ENCODE measurements at places on chromosomes 5 and 9.
A peak's percentile ranks its signal among the peaks of the same experiment; 100 is the strongest.

DNA sequence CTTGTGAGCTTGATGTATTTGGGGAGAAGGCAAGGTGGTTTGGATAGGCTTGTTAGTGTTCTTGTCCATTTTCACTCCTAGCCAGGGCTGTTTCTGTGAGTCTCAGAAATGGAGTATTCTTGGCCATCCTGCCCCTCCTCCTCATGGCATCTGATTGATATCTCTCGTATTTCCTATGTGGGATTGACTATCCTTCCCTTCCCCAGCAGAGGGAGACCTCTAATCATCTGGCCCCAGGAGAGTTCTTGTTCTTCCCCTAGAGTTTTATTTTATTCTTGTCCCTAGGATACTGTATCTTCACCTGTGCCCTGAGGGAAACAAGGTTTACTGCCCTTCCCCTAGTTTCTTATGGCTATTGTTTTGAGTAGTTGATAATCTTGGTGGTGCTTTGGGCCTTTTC, 114.4 kb downstream of the VPS13A start:
- DNase-seq, result no peak

GRCh38 chr5:144048259-144048856, 122.1 kb downstream of the YIPF5 start:
- DNase-seq, result no peak

- DNase-seq, result no peak
Measured at GRCh38 chr9:16615451-16615850, 255.0 kb downstream of the BNC2 start.

- no peak for DNase-seq
Measured at GRCh38 chr5:72291601-72292000, 28.4 kb downstream of the MRPS27 start.

DNA sequence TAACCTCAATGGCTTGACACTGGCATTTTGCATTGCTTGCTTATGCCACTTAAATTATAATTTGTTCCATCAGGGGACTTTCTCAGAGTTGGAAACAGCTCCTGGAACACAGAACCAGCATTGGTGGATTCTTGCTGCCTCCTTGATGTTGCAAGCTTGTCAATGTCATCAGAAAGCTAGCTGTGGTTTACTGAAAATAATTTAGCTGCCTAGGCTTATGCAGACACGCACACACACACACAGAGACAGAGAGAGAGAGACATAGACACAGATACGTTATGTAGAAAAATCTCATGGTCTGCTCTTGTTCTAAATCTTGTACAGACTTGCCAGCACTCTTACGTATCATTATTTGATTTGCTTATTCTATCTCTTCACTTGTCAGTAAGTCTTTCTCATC, 78.0 kb downstream of the HMHB1 start:
- no peak for DNase-seq

GRCh38 chr5:20020247-20020646, 32.2 kb upstream of the CDH18 start:
- DNase-seq, result no peak

- peak; percentile 16 for DNase-seq
Measured at GRCh38 chr5:133754575-133755169, 142.3 kb upstream of the FSTL4 start.

DNA sequence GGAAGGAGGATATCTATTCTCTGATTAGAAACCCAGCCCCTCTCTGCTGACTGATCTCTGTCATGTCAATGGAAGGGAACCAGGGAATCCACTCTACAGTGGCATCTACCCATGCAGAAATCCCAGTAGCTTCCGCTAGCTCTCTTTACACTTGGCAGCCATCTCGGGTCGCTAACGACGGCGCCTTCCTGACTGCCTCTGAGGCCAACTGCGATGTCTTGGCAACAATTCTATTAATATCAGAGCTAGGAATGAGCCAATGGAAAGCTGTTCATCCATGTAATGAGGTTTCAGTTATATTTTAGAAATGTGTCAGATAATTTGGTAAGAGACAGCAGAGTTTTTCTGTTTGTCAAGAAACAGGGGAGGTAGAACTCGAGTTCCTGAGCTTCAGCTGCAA, 67.6 kb upstream of the ATP10B start:
- no peak for DNase-seq

GRCh38 chr5:180541710-180542109, 47.5 kb downstream of the CNOT6 start:
- no peak for DNase-seq

DNA sequence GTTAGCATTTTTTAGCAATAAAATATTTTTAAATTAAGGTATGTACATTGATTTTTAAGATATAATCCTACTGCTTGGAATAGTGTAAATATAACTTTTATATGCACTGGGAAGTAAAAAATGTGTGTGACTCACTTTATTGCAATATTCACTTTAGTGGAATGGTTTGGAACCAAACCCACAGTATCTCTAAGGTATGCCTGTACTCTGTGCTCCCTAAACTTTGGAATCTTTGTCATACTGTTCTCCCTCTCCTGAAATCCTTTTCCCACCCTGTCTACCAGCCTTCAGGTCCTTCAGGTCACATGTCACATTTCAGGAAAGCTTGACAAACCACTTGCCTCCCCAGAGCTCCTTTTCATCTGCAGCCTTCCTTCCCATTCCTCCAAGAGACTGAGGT, 308.7 kb downstream of the SPOCK1 start:
- no peak for DNase-seq

DNA sequence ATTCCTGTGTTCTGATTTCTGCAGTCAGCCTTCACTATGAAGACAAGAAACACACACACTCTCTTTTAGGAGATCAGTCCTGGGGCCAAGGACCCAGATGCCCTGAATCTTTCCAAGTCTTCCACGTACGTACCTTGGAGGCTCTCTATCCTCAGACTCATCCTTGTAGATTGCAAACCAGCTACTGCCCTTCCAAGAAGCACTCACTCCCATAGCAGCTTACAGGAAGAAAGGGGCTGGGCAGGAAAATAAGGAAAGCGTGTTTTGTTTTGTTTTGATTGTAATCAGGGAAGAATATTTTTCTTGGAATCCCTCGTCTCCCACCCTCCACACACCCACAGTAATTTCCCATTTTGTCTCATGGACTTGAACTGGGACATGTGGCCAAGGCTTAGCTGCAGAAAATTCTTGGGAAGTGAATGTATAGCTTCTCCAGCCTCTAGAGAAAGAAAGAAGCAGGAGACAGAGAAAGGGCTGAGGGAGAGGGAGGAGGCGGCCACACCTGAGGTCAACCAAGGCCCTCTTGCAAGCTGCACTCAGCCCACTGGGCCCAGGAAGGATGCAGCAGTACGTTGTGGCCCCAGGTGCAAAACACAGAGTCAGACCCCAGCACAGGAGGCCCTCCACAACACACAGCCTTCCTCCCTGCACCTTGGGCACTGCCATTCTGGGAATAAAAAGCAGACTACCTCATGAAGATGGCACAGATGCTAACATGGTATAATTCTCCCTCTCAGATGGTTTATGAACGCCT, 29.9 kb downstream of the IRX2 start:
- DNase-seq, result no peak

DNA sequence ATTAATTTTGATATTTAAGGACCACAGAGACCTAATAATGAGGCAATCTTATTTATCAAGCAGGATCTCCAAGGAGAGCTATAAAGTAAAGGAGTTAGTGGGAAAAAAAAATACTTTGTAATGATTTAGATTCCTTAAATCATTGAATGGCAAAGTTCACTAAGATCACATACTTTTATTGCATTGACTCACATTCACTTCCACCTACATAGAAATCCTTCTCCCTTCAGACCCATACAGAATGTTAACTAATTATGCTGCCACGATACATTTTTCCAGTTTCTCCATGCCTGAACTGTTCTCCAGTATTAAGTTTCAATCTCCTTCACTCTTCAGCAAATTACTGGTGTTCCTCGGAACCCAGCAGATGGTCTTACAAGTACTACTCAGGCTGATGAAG, 388.7 kb downstream of the EFNA5 start:
- no peak for DNase-seq

DNA sequence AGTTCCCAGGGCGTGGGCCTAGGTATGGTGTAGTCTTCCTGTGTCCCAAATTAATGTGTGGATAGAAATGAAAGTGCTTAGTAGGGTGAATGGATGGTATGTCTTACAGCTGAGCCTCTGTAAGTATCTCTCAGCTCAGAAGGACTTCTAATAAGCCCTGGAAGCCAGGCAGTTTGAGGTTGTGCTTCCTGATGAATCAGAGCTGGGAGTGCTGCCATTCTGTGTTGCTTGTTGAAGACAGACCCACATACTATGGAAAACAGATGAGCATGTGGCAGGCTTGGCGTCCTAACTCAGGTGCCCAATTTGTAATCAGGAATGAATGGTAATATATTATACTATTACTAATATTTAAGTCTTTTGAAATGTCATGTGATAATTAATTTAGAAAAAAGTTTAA, 69.8 kb downstream of the CMYA5 start:
- no peak for DNase-seq

- DNase-seq, result no peak
Measured at GRCh38 chr5:75306746-75307145, 30.3 kb upstream of the HMGCR start.

DNA sequence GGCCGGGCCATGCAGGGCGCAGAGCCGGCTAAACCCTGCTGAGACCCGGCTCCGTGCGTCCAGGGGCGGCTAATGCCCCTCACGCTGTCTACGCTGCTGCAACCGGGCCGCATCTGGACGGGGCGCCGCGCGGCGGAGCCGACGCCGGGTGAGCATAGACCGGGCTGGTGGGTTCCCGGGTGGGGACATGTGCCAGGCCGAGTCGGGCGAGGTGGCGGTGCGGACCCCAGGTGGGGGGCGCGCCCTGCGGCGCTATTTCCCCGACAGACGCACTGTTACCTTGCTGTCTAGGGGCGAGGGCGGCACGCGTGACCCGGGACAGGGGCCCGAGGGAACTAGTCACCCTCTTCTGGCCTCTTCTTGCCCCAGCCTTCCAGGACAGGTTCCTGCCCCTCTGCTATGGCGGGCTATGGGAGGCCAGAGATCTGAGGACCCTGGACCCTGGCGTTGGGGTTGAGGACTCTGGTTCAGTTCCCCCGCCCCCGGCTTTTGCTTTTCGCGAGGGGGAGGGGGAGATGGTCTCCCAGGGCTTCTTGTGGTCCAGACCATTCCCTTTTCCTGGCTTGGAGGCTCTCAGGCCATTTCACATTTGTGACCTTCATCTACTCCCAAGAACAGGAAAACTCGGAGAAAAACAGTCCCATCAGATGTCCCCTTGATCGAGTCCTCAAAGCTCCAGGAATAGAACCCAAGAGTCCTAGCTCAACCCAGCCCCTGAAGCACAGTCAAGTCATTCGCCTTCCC, 536 bp downstream of the SLC27A4 start:
- no peak for DNase-seq

- DNase-seq, result no peak
Measured at GRCh38 chr9:5364294-5365024, 24.8 kb upstream of the RLN1 start.

GRCh38 chr5:138316355-138316754, 15.2 kb downstream of the CDC25C start:
- no peak for DNase-seq

- DNase-seq, result no peak
Measured at GRCh38 chr9:137149942-137150616, 11.1 kb downstream of the GRIN1 start.

- no peak for DNase-seq
Measured at GRCh38 chr9:111959468-111960359, 63.1 kb downstream of the UGCG start.

DNA sequence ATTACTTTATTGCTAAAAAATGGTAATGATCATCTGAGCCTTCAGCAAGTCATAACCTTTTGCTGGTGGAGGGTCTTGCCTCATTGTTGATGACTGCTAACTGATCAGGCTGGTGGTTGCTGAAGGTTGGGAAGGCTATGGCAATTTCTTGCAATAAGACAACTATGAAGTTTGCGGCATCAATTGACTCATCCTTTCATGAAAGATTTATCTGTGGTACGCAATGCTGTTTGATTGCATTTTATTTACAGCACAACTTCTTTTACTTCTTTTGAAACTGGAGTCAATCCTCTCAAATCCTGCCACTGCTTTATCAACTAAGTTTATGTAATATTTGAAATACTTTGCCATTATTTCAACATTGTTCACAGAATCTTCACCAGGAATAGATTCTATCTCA, 58.3 kb upstream of the ACO1 start:
- DNase-seq, result no peak

DNA sequence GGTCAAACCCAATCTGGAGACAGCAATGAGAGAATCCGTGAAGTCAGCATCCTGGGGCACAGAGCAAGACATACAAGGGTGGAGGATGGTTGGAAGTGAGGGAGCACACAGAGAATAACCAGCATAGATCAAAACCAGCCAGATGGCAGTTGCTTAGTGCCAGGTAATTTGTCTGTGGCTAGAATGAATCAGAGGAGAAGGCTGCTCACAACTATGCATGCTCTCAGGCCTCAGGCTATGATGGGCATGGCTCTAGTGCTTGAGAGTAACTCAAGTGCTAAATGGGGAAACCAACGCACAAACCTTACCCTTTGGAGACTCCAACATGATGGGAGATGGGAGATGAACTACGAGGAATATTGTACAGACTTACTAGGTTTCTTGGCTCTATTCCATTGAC, 160.8 kb downstream of the DMRT2 start:
- DNase-seq, result no peak

DNA sequence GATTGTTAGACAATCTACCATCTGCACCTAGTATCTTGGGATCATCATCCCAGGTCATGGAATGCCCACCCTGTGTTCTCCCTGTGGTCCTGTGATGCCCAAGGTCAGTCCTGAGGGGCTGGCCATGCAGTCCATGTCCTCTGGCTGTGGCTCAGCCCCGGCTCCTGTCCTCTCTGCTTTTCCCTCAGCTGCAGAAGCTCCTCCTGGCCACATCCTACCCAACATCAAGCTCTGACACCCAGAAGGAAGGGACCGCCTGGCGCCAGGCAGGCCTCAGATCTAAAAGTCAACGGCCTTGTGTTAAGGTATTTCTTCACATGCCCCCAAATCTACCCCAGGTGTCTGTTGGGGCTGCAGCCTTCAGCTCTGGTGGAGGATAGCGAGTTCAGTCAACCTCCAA, 100.5 kb downstream of the PPARGC1B start:
- no peak for DNase-seq

GRCh38 chr5:100731768-100732167, 171.3 kb downstream of the ST8SIA4 start:
- DNase-seq, result no peak

DNA sequence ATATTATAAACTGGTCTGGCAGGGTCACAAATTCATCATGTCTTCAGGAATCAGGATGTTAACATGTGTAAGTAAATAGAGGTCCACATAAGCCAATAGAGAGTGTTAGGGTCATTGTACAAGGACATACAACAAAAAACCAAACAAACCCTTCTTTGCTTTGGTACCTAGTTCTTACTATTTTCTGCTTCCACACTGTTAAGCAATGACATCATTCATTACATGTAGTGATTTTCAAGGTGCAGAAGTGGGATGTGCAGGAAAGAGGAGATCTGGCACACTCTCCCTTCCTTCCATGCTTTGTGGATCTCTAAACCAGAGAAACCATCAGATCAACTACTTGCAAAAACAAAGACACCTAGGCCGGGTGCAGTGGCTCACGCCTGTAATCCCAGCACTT, 184.1 kb downstream of the RAPGEF6 start:
- no peak for DNase-seq
